Small intestine (tissue), 16 donors: ENCODE measurements at places on chromosomes 12 and 14.

GRCh38 chr14:52868911-52869618, 77.7 kb upstream of the GNPNAT1 start:
- no peak for DNase-seq

DNA sequence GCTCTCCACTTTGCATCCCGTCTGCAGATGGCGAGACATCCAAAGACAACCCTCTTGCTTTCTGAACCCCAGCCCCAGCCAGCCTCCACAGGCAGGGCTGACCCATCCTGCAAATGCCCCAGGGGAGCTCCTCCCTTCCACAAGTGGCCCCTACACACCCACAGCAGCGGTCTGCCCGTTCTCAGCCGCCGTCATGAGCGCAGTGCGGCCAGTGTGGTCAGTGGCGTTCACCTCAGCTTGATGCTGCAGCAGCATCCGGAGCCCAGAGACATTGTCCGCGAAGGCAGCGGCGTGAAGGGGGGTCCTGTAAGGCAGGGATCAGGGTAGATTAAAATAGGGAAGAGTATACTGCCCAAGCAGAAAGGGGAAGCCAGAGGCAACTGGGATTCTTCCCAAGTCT, 13.7 kb downstream of the ANKRD52 start:
- no peak for DNase-seq

GRCh38 chr14:101862711-101863110, 101.2 kb downstream of the PPP2R5C start:
- no peak for DNase-seq

- DNase-seq, result no peak
Observed at GRCh38 chr12:1488908-1489381, 105.4 kb downstream of the FBXL14 start.

DNA sequence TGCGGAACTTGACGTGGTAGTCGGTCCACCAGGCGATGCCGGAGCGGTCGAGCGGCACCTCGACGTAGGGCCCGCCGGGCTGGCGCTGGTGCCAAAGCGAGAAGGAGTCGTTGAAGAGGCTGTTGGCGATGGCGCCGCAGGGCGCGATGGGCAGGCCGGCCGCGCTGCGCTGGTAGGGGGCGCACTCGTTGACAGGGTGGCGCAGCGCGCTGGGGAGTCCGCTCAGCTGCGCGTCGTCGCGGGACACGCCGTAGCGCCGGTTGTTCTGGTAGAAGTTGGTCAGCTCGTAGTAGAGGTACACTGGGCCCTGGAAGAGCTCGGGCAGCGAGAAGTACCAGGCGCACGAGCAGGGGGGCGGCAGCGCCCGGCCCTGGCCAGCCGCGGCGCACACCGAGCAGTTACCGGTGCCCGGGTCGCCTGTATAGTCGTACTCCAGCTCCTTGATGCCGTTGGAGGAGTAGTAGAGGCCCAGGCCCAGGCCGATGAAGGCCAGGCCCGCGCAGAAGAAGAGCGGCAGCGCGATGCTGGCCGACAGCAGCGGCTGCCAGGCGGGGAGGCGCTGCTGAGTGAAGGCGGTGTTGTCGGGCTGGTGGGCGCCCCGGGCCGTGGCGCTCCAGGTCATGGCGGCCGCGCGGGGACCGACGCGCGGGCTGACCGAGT, 482 bp downstream of the TMEM30B start:
- DNase-seq, result peak; percentile 90

- DNase-seq, result no peak
Observed at GRCh38 chr14:23041729-23042128, 283 bp upstream of the PSMB11 start.

- peak; percentile 3 for DNase-seq
Observed at GRCh38 chr12:68180792-68181744, 21.5 kb upstream of the IFNG start.

- no peak for DNase-seq
Observed at GRCh38 chr14:59352961-59353360, 112.2 kb downstream of the GPR135 start.

- DNase-seq, result no peak
Observed at GRCh38 chr14:71487449-71487848, 444.8 kb upstream of the RGS6 start.

- no peak for DNase-seq
Observed at GRCh38 chr12:93387780-93388179, 10.1 kb downstream of the NUDT4 start.

DNA sequence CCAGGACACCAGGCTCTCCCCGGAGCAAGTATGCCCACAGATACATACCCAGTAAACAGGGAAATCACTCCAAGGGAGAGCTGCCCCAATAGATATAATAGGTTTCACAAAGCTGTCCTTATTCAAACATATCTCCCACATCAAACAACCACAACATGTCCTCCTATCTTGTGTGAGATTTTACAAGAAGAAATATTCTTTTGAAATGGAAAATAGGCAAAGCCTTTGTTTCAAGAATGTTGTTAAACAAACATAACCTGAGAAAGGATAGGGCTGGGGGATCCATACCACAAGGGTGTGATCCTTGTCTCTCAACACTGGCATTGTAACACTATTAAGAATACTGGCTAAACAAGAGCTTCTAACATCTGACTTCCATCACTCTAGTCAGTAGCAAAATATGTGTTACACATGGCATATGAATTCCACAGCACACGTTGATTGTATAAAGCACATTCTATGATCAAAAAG, 32.9 kb downstream of the LGR5 start:
- DNase-seq, result no peak

GRCh38 chr14:54347044-54347443, 49.8 kb upstream of the CDKN3 start:
- DNase-seq, result no peak

DNA sequence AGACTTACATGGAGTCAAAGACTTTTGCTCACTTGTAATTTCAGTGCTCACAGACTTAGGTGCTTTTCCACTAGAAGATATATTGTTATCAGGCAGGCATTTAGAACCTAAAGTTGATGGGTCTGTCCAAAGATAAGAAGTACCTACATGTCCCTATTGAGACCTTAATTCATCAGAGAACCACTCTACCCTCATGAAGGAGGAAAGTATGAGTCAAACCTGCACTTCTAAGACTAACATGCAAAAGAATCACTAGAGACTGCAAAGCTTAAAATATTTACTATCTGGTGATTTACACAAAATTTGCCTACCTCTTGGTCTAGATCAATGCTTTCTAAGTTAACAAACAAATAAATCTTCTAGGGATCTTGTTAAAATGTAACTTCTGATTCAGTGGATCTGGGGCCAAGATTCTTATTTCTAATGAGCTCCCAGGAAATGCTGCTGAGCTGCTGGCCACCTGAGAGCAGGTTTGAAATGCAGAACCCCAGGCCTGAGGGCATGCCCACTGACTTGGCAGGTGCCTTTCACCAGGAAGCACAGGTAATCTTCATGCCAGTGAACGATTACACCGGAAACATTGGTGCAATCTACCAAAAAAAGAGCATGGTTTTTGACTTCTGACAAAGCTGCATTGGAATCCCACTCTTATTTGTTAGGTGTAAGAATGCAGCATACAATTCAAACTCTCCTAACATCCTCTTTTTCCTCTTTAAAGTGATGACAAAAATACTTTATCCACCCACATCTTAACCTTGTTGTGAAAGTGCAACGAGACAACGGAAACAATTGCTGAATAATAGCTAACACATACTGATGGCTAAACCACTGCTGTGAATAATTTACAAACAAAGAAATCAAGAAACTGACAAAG, 214.2 kb downstream of the ADAMTS20 start:
- DNase-seq, result no peak

- no peak for DNase-seq
Observed at GRCh38 chr12:116528498-116528897, 30.7 kb upstream of the MAP1LC3B2 start.

DNA sequence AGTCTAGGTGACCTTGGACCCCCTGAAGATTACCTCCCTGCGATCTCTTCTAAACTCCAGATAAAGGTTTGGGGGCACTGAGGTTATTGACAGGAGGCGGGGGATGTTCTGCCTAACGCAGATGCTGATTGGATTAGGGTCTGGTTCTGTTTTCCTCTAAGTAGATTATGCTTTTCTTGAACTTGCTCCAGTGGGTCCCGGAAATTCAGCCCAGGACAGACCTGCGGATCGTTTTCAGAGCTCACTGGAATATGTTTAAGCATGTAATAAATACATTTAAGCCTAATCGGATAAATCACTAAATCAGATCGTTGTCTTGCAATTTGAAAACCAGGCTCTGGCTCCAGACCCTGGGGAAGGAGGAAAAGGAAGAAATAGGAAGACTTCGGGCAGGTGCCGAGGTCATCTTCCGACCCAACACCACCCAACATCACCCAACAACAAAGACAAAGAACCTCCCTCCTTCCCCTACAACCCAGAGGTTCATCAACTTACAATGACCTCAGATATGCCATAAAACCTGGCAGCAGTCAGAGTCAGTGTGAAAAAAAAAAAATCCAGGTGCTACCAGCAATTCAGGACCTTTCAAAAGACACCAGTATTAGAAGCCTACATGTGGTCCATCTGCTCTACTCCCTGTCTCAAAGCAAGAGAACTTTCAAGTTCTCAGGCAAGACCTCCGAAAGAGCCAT, 148.4 kb downstream of the KSR2 start:
- peak; percentile 30 for DNase-seq

DNA sequence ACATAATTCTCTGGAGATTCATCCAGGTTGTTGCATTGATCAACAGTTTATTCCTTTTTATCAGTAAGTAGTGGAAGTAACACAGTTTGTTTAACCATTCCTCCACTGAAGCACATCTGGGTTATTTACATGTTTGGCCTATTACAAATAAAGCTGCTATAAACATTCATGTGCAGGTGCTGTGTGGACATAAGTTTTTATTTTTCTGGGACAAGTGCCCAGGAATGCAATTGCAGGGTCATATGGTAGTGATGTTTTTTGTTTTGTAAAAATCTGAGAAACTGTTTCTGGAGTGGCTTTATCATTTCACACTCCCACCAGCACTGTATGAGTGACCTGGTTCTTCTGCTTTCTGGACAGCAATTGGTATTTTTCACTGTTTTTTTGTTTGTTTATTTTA, 505.4 kb downstream of the CCER1 start:
- DNase-seq, result no peak

- DNase-seq, result no peak
Observed at GRCh38 chr14:68626386-68626785, 166.5 kb downstream of the ZFP36L1 start.

GRCh38 chr14:77853919-77854318, 54.0 kb downstream of the ADCK1 start:
- no peak for DNase-seq

- DNase-seq, result no peak
Observed at GRCh38 chr12:124098887-124099286, 125.9 kb downstream of the ZNF664 start.

- DNase-seq, result no peak
Observed at GRCh38 chr14:101564819-101565698, 3.8 kb downstream of the DIO3 start.

DNA sequence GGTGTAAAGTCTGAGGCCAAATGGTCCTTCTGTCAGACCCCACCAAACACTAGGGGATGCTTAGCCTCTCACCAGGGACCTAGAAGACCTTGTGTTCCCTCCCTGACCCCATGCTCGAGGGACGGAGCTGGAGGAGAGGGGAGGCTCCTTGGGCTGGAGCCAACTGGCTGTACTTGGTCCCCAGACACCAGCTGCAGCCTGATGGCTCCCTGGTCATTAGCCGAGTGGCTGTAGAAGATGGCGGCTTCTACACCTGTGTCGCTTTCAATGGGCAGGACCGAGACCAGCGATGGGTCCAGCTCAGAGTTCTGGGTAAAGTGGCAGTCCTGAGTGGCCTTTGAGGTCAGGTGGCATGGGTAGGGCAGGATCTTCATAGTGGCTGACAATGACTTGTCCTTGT, 29.0 kb downstream of the PAPLN start:
- no peak for DNase-seq

DNA sequence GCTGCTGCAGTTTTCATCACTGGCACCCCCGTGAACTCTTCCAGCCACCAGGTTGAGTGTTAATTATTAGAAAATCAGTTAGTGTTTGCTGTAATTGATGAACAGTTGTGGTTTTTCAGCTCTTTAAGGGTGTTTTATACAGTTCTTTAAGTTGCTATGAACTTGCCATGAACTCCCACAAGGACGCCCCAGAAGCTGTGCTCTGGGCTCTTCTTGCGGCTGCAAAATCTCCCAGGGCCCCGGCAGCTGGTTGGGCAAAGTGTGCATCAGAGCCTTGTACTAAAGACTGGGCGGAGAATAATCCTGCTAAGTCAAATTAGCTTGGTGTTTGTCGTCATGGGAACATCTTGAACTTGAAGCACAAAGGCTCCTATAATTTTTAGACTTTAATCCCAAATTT, 82.2 kb downstream of the EML1 start:
- no peak for DNase-seq

DNA sequence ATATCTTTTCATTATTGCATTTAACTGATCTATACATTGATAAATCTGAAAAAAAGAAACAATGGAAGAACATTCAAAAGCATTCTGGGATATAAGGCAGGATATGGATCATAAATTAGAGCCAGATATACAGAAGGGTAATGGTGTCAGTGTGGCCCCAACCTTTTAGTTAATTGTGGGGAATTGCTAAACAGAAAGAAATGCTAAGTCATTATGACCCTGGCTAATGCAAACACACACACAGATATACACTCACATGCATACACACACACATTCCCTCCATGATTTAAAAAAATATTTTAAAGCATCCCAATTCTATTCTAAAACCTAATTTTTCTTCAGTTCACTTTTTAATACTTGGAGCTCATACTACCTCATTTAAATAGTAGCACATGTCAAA, 404.5 kb downstream of the BCAT1 start:
- DNase-seq, result no peak

- no peak for DNase-seq
Observed at GRCh38 chr14:90831821-90832220, 15.6 kb upstream of the TTC7B start.

DNA sequence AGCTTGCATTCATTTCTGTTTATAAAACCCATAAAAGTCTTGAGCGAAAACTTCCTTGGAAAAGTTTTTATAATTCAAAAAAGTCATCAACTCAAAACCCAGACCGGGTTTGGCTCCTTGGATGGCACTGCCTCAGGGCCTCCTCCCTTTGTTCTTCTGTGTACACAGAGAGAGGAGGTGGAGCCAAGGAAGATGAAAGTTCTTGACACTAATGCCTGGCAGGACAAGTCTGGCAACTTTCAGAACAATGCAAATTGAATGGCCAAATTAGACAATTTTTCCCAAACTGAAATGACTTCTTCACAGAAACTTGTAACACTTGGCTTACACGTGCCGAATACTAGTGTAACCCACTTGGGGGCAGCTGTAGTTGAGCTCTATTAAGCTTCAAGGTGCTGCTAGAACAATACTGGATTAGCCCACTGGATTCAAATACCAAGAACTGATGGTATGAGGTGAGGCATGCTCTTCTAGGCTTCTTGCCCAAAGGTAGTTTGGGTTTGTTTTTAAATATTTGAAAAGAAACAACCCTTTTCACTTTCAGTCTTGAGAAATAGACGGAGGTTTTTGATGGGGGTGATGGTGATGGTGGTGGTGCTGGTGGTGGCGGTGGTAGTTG, 86.6 kb upstream of the FRMD6 start:
- DNase-seq, result no peak

GRCh38 chr14:50038398-50039119, 77.8 kb downstream of the VCPKMT start:
- no peak for DNase-seq
